Spinal cord (tissue), 10 donors: ENCODE measurements at places on chromosomes 7 and 10. TPM values are rescaled to one million over a fixed set of nuclear protein-coding genes. Genes with fewer than 3 reads are reported as not detected.

CCDC172 gene
- total RNA-seq: not detected

TET1 gene
- total RNA-seq: 24.4 TPM

CPED1 gene
- total RNA-seq: 26.5 TPM

- no peak for DNase-seq
Observed at GRCh38 chr10:28880683-28880950, 203.3 kb downstream of the BAMBI start.

GRCh38 chr10:76432016-76433012 is 1000.9 kb downstream of the LRMDA start:
- DNase-seq: no peak

ARF5 gene
- 105 TPM for total RNA-seq

- no peak for DNase-seq
Observed at GRCh38 chr10:116272440-116273283, at the start of gene GFRA1. GFRA1 (minus strand) TSS chr10:116273206; CDS start chr10:116272029, 1,177 bp downstream.

- DNase-seq: no peak
Observed at GRCh38 chr7:3866277-3866676, 565.2 kb downstream of the SDK1 start.

GRM3 gene
- total RNA-seq: 14.3 TPM

DNA sequence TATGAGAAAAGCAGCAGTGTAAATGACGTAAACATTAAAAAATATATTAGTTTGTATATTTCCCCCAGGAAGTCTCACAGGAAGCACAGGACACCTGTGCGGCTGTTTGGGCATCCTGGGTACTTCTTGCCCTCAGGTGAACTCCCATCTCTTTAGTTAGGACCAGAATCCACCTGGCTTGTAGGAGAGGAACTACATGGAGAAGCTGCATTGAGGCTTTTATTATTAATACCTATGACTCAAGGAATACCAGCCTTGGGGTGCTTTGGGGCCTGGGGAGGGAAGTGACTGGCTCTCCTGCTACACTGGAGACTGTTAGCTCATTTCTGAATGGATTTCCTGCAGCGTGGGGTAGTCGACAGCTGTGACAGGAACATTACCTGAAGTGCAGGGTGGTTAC is 40.0 kb upstream of the GSDME start:
- no peak for DNase-seq

PLAU gene
- total RNA-seq: 4.7 TPM

RELN gene
- 131 TPM for total RNA-seq

DNA sequence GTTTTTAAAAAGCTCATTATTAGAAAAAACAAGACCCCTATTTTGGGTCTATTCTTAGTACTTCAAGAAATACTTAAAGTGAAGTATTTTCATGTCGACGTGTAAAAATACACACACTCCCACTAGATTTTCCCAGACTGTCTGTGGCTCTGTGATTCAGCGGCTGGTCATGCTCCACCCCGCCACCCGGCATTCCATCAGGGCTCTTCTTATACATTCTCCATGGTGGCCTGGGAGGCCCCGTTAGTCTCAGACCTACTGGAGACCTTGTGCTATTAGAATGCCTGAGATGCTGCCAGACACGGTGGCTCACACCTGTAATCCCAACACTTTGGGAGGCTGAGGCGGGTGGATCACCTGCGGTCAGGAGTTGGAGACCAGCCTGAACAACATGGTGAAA is 13.1 kb downstream of the TECPR1 start:
- no peak for DNase-seq

DNA sequence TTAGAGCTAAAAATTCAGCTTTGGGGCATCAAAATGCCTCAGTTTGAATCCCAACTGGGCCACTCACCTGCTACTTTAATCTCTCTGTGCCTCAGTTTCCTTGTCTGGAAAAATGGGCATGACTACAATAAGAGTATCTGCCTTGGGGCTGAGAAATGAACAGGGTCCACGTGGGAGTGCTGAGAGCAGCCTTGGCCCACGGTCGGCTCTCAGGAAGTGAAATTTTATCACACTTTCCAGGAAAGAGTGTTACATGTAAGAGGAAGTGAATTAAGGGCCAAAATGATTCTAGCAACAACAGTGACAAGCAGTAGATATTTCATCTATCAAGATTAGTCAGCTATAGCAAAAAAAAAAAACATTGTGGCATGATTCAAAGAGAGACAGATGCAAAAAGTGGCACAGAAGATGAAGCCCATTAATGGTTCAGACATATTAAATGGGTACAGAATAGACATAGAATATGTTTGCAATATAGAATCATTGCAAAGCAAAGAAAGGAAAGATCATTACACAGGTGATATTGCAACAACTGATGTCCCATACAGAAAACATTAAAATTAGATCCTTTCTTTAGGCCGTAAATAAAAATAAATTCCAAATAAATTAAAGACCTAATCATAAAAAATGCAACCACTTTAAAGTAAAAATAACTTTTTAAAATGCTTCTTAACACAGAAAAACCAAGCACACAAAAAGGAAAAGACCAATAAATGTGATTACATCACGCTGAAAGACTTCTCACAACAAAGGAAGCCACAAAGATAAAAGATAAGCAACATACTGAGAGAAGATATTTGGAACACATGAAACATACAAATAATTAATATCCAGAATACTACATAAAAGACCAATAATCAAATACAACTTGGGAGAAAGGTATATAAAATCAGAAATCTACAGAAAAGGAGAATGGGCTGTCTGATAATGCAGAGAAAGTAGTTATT is 4.3 kb downstream of the TMEM273 start:
- DNase-seq: no peak

DNA sequence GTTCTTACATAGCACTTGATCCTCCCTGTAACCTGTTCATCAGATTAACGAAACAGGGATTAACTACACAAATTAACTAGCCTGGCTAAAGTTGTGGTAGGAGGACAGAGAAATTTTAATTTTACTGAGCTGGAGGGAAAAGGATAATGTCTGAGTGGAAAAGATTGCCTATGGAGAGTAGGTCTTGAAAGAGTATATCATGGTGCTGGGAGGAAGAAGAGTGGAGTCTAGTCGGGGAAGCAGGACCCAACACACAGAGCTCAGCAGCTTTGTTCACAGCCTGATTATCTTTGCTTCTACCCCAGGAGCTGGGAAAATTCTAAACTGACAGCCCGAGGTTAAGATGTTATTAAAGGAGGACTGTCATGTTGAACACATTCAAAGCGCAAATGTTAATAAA is 6.1 kb upstream of the KDM7A start:
- no peak for DNase-seq
